Small intestine (tissue), 16 donors: ENCODE measurements at places on chromosomes 2 and 18.

GRCh38 chr2:238203973-238204683 lies 633 bp upstream of the ILKAP start:
- no peak for DNase-seq

DNA sequence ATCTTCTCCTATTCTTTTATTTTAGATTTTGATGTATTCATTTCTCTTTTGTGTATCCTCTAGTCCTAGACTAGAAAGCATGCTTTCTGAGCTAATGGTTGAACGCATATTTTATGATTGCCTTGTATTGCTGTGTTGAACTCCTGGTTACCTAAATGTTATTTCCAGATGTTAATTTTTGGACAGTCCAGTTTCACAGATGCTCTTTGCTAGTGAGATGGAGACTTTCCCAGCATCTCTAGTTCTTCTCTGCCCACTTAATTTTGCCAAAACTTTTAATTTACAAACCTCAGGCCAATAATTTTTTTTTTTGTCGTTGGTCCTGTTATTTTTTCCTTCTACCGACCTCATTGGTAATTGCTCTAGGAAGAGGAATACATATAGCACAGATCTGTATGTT lies 153.2 kb downstream of the HAUS1 start:
- no peak for DNase-seq

GRCh38 chr2:120256651-120257000 lies 4.0 kb downstream of the RALB start:
- DNase-seq, result no peak

GRCh38 chr2:3449086-3449485 lies 69.6 kb downstream of the TRAPPC12 start:
- DNase-seq, result no peak

GRCh38 chr2:37883518-37883917 lies 41.6 kb upstream of the RMDN2 start:
- no peak for DNase-seq

DNA sequence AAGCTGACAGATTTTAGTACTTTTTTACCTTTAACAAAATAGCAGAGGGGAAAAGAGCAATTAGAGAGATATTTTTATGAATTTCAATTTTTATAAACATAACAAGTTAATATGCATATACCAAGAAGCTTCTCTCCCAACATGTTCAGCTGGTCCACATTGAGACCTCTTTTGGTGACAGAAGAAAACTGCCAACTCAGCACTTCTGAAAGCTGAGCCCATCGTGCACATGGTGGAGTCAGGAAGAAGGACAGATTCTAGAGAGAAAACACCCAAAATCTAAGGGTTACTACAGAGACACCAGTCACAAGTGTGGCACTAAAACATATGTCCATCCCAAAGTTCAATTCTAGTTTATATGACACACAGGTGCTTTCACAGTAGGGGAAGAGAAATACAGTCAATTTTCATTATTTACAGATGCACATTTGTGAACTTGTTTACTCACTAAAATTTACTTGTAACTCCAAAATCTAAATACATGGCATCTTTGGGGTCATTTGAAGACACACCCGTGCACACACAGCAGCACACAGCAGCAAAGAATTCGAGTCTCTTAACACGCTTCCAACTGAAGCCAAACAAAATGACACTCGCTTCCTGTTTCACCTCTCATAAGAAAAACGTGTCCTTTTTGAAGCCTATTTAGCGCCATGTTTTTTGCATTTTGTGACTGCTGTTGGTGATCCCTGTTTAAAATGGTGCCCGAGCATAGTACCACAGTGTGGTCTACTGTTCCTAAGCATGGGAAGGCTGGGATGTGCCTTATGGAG lies 31.5 kb downstream of the STAT1 start:
- DNase-seq, result no peak

DNA sequence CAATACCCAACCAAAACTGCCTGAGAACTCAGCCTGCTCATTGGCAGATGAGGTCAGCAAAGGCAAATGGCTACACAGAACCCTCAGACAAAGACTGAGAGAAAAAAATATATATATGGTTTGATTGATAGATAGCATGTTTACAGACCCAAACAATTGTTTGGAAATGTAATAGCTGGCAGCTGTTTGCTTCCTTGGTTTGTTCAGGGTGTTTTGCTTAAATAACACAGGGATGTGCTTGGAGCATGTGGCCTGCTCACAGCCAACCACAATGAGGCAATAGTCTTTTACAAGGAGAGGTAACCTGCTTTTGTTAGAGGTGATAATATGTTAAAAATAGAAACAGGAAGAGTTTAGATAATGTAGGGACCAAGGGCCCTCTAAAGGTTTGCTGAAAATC lies 84.5 kb downstream of the PDK1 start:
- no peak for DNase-seq

DNA sequence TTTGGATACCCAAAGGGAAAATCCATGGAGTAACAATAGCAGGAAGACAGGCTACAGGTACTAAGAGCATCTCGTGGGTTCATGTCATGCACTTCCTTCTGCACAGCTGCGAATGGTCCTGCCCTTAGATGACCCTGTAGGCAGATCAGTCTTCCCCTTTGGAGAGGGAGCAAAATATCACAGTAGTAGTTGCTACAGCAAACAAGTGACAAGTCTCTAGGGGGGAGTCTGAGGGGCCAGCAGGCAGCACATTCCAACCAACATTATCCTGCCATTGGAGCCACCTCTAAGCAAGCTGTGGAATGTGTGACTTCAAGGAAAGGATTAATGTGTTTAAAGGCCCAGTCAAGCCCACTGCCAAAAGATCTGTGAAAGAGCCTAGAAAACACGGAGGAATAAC lies 273.2 kb upstream of the PARD3B start:
- DNase-seq, result no peak

DNA sequence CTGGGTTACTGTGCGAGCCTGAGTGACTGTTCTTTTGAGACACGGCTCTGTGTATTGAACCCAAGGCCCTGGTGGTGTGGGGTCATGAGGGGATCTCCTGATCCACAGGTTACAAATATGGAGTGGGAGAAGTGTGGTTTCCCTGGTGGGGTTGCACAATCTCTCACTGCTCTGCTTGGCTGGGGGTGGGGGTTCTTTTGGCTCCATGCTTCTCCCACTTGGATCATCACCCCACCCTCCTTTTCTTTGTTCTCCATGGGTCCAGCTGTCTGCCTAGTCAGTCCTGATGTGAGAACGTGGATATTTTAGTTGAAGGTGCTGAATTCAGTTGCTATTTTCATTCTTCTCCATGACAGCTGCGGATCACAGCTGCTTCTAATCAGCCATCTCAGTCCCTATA lies 37.8 kb downstream of the AGPS start:
- no peak for DNase-seq

DNA sequence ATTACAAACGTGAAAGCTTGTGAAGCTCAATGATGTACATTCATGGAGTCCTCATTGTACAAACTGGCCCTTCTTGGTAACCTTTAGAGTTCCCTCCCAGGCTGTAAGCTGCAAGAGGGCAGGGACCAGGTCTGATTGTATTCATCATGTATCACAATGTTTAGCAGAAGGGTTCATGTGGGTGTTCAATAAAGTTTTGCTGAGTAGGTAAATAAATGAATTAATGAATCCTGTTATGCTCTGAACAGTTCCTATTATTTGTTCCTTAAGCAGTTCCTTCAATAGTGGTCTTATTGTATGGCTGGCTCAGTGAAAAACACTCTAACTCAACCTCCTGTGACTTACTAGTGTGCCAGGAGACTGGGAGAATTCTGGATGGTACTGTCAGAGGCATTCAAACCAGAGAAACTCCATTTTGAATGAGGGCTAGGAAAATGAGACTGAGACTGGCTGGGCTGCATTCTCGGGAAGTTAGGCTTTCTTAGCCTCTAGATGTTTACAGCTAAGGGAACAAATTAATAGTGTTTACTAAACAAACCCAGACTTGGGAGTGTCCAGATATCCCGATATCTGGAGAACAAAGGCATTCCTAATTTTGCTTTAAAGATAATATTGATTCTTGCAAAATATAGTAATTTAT lies 1.8 kb upstream of the ACVR1 start:
- DNase-seq, result no peak

DNA sequence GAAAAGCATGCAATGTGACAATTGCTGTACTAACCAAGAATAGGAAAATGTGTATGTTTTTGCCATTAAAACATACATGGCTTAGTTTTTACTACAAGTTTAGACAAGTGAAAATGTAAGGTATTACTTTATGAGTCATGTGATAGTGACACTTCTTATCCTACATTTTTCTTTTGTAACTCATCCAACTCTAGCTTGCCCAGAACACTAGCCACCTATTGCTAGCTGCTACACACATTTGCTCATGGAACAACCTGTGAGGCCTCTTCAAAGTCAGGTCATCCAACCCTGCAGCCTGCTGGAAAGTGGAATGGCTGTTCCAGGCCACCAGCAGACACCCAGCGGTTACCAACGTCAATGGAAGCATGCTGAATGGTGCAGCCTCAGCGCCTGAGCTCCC lies 1043.9 kb downstream of the TMEM182 start:
- DNase-seq, result no peak

DNA sequence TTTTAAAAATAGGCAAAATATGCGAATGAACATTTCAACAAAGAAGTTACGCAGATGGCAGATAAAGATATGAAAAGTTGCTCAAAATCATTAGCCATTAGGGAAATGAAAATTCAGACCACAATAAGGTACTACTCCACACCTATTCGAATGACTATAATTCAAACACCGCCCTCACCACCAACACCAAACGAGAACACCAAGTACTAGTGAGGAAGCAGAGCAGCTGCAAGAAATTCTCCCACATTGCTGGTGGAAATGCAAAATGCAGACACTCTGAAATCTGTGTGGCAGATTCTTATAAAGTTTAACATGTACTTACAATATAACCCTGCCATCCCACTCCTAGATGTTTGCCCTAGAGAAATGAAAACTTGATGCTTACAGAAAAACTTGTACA lies 17.3 kb upstream of the PRKCE start:
- no peak for DNase-seq

DNA sequence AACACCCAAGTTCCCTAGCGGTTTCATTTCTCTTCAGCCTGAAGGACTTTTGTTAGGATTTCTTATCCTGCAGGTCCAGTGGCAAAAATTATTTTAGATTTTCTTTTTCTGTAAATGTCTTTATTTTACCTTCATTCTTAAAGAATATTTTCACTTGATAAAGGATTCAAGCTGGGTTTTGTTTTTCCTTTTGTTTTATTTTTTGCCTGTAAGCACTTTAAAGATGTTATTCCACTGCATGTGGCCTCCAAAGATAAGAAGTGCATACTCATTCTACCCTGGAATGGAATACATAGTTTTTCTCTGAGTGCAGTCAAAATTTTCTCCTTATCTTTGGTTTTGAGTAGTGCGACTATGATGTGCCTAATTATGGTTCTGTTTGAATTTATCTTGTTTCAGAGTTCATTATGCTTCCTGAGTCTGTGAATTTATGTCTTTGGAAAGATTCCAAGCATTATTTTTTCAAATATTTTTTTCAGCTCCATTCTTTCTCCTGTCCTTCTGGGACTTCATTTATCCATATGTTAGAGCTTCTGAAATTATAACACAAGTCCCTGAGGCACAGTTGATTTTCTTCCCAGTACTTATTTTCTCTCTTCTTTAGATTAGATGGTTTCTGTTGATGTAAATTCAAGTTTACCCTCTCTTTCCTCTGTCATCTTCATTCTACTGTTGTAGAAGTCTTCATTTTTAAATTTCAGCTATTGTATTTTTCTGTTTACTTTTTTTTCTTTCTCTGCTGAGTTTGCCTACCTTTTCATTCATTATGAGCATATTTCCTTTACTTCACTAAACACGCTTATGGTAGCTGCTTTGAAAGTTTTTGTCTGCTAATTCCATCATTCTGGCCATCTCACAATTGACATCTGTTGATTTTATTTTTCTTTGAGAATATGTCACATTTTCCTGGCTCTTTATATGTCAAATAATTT lies 69.6 kb downstream of the MAPRE2 start:
- DNase-seq, result no peak

DNA sequence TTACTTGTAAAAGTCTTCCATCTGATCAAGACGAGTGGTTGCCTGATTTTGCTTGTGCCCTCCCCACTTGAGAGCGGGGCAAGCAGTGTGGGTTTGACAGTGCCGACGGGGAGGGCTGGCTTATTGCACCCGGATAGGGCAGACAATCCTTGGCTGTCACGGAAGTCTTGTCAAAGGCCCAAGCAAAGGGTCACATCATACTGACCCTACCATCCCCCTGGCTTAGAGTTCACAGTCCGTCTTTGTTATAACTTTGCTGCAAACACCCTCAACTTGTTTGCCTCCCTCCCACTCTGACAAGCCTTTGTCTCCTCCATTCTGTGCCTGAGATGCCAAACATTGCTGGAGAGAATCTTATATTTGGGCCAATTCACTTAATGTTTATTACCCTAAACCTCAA lies 165.9 kb upstream of the MSH6 start:
- DNase-seq, result no peak

DNA sequence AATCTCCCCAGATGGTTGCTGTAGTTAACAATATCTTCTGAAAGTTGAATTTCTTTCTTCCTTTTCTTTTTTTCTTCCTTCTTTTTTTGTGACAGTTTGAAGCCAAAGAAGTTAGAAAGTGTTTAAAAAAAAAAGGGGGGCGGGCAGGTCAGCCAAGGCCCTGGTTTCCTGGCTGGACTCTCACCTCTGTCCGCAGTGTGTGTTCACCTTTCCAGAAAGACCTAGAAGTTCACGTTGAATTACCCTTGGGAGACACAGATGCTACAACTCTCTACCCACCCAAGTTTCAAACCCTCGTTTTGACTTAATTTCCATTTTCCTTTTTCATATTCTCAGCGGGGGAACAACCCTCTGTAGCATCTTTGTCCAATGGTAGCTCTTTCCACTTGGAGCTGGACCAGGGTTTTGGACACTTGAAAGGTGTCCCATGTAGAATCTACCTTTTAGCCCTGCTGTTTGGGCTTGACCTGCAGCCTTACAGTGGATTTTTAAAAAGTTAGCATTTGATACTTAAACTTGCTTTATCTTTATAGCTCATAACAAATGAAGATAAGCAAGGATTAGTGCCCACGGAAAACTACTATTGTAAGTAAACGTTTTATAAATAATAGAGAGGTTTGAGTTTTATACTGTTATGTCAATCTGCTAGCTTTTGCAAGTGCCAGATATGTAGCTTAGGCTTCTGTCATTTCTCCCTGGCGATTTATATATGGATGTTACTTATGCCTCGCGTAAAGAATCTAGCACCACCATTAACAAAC lies 20.0 kb downstream of the MEP1B start:
- DNase-seq, result no peak

GRCh38 chr2:71716697-71717624 lies 263.6 kb downstream of the DYSF start:
- DNase-seq, result no peak

GRCh38 chr18:7678801-7679200 lies 111.7 kb downstream of the PTPRM start:
- no peak for DNase-seq
